ENCODE measurements at places on chromosomes 2 and 18. TPM values are rescaled to one million over a fixed set of nuclear protein-coding genes. Genes with fewer than 3 reads are reported as not detected.

The CMPK2 gene
- 5.6 TPM for total RNA-seq

The RIT2 gene
- total RNA-seq = not detected

The IL36G gene
- total RNA-seq = not detected

The TTR gene
- not detected for total RNA-seq

The SRD5A2 gene
- total RNA-seq = 2.9 TPM

The CYP27C1 gene
- total RNA-seq = 3.2 TPM

- peak; percentile 82 for DNase-seq
- H3K27ac ChIP-seq = no peak overlapping the region
- H3K36me3 ChIP-seq = no peaks in the 10 kb centered on the region
Observed at GRCh38 chr2:3665886-3666612, 8.0 kb downstream of the ALLC start.

GRCh38 chr2:241808721-241809382 is at the start of gene NEU4:
Gene NEU4, plus strand, starts transcription at chr2:241809193. Its CDS starts 5,292 bp downstream, at chr2:241814485.
- no peak within 1 kb of the TSS for H3K4me3 ChIP-seq
- no peak within 1 kb of the TSS for H3K27ac ChIP-seq
- H3K36me3 ChIP-seq = no peaks in the 10 kb centered on the region
- peaks cover 11% of the 10 kb centered on the region for H3K4me1 ChIP-seq

DNA sequence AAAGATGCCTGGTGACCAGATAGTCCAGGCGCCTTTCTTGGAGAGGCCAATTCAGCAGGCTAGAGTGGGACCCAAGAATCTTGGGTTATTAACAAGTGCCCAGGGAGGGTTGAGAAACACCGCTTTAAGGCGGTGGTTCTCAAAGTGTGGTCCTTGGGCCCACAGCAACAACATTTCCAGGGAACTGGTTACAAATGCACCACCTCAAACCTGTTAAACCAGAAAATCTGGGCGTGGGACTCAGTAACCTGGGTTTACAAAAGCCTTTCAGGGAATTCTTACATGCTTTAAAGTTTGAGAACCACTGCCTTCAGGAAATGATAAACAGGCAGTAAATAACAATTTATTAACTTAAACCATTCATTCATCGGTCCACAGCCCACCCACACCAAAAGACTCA is 92.5 kb downstream of the SP3 start:
- no peaks in the 10 kb centered on the region for H3K27me3 ChIP-seq
- no peak overlapping the region for H3K4me3 ChIP-seq
- peak; percentile 34 for DNase-seq
- H3K27ac ChIP-seq = no peak overlapping the region
- H3K4me1 ChIP-seq = peaks cover 19% of the 10 kb centered on the region
- H3K36me3 ChIP-seq = no peaks in the 10 kb centered on the region

DNA sequence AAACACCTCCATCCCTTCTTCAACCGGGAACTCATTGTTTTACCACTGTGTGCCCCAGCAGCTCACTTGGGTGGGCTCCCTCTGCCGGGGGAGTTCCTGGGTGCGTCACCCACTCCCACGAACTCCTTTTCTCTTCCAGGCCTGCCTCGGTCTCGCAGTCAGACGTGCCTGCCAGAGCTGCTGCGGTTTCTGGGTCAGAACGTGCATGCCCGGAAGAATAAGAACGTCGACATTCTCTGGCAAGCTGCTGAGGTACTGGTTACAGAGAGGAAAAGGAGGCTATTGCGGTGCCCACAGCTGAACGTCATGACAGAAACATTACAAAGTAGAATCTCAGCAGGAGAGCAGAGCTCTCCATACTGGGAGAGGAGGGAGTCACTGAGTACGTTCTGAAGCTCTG is 35.6 kb downstream of the COA5 start:
- no peak overlapping the region for H3K27ac ChIP-seq
- H3K4me1 ChIP-seq = no peaks in the 10 kb centered on the region
- no peak for DNase-seq
- H3K4me3 ChIP-seq = no peak overlapping the region
- H3K27me3 ChIP-seq = no peaks in the 10 kb centered on the region
- H3K36me3 ChIP-seq = peaks cover 23% of the 10 kb centered on the region

DNA sequence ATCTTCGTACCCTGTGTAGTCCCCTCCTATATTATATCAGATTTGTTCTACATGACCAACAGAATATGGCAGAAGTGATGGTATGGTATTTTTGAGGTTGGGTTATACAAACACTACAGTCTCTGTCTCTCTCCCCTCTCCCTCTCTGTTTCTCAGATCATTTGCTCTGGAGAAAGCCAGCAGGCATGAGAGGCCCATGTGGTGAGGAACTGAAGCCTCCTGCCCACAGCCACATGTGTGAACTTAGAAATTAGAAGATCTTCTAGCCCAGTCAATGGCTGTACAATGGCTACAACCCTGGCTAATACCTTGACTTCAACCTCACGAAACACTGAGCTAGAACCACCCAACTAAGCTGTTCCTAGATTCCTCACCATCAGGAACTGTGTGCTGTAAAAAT is 250.6 kb downstream of the SMAD2 start:
- H3K4me3 ChIP-seq = no peak overlapping the region
- H3K36me3 ChIP-seq = no peaks in the 10 kb centered on the region
- no peaks in the 10 kb centered on the region for H3K4me1 ChIP-seq

DNA sequence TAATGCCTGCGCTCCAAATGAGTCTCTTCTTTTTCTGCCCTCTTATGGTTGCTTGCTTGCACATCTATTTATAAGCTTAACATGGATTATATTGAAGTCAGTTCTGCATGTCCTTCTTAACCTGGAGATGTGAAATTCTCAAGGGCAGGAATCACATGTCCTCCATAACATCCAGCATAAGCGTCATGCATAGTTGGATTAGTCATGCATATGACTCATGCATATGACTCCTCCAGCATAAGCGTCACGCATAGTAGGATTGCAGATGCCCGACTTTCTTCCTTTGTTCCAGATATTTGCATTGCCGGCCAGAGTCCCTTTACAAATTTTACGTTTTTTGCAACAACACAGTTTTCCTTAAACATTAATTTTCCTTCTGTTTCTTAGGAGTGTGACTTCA is 308.6 kb downstream of the TGIF1 start:
- H3K27ac ChIP-seq = no peak overlapping the region
- H3K27me3 ChIP-seq = no peaks in the 10 kb centered on the region
- no peaks in the 10 kb centered on the region for H3K36me3 ChIP-seq
- DNase-seq = no peak
- H3K4me3 ChIP-seq = no peak overlapping the region
- H3K4me1 ChIP-seq = no peaks in the 10 kb centered on the region

GRCh38 chr18:31088532-31088931 is 13.7 kb downstream of the DSC2 start:
- H3K27me3 ChIP-seq = no peaks in the 10 kb centered on the region
- DNase-seq = no peak
- H3K4me3 ChIP-seq = no peak overlapping the region
- H3K27ac ChIP-seq = no peak overlapping the region
- H3K4me1 ChIP-seq = no peaks in the 10 kb centered on the region
- no peaks in the 10 kb centered on the region for H3K36me3 ChIP-seq

- H3K27me3 ChIP-seq = no peaks in the 10 kb centered on the region
- H3K4me1 ChIP-seq = peaks cover 12% of the 10 kb centered on the region
- H3K27ac ChIP-seq = no peak overlapping the region
- H3K36me3 ChIP-seq = no peaks in the 10 kb centered on the region
- no peak overlapping the region for H3K4me3 ChIP-seq
- DNase-seq = no peak
Observed at GRCh38 chr2:72883356-72883962, 3.7 kb upstream of the SPR start.

DNA sequence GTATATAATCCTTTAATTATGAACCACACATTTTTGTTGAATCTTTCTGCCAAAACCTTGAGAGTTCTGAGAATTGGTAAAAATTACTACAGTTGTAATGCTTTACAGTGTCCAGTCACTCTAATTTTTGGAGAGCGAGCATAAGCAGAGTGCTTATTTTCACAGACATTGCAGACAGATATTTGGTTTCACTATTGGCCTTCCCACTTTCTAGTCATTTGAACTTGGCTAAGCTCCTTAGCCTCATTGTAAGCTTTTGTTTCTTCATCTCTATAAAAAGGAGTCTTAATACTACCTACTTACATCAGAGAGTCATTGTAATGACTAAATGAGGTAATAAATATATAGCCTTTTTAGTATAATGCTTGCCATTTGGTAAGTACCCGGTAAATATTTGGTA is 80.4 kb downstream of the LCLAT1 start:
- no peak overlapping the region for H3K4me3 ChIP-seq
- no peak for DNase-seq
- H3K27me3 ChIP-seq = no peaks in the 10 kb centered on the region

GRCh38 chr18:45910405-45911023 is 56.6 kb downstream of the EPG5 start:
- no peak for DNase-seq
- no peaks in the 10 kb centered on the region for H3K27me3 ChIP-seq
- H3K4me1 ChIP-seq = no peaks in the 10 kb centered on the region
- H3K27ac ChIP-seq = no peak overlapping the region

- no peak overlapping the region for H3K4me3 ChIP-seq
- no peak overlapping the region for H3K27ac ChIP-seq
- no peaks in the 10 kb centered on the region for H3K36me3 ChIP-seq
- no peaks in the 10 kb centered on the region for H3K4me1 ChIP-seq
- DNase-seq = no peak
Observed at GRCh38 chr18:50721451-50722120, 98.2 kb downstream of the MRO start.

GRCh38 chr2:59930430-59930829 is 623.0 kb downstream of the BCL11A start:
- no peaks in the 10 kb centered on the region for H3K4me1 ChIP-seq
- H3K27me3 ChIP-seq = no peaks in the 10 kb centered on the region
- no peaks in the 10 kb centered on the region for H3K36me3 ChIP-seq
- DNase-seq = no peak

DNA sequence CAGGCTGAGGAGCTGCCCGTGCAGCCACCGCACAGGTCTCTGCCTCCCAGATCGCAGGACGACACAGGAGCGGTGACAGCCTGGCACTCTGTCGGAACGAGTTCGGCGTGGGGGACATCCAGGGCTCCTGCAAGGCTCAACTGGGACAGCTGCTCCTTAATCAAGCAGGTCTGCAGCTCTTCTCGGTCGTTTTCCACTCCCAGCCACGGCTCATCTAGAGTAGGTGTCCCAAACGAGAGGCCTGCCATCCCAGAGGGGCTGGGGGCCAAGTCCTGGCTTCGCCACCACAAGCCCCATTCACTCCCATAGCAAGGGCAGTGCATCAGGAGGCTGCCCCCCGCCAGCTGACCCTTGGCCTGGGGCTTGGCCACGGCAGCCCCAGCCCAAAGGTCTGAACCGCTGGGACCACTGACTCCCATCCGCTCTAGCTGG is 22.5 kb downstream of the PASK start:
- H3K27me3 ChIP-seq = no peaks in the 10 kb centered on the region
- H3K36me3 ChIP-seq = no peaks in the 10 kb centered on the region
- no peak overlapping the region for H3K27ac ChIP-seq
- no peak for DNase-seq
- H3K4me1 ChIP-seq = no peaks in the 10 kb centered on the region

GRCh38 chr2:165253178-165253577 is 14.0 kb downstream of the SCN2A start:
- H3K27me3 ChIP-seq = no peaks in the 10 kb centered on the region
- no peaks in the 10 kb centered on the region for H3K36me3 ChIP-seq
- DNase-seq = no peak
- no peak overlapping the region for H3K27ac ChIP-seq
- H3K4me1 ChIP-seq = no peaks in the 10 kb centered on the region

DNA sequence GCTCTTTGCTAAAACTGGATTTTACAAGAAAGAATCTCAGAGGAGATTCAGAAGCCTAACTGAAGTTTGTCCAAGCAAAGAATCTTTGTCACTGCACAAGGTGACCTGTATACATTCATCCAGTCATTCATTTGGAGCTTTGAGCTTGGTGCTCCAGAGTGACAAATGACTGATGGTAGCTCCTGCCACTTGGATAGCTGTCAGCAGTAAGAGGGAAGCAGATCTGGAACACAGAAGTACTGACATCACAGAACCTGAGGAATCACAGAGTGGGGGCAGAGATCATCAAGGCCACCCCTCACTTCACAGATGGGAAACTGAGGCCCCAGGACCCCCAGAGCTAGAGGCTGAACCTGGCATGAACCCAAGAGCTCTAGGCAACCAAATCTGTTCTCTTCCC is 28.8 kb upstream of the IGFBP2 start:
- no peak overlapping the region for H3K27ac ChIP-seq
- DNase-seq = no peak
- no peaks in the 10 kb centered on the region for H3K36me3 ChIP-seq
- no peak overlapping the region for H3K4me3 ChIP-seq
- H3K4me1 ChIP-seq = peaks cover 6% of the 10 kb centered on the region

- H3K27ac ChIP-seq = no peak overlapping the region
- H3K4me3 ChIP-seq = no peak overlapping the region
- DNase-seq = no peak
- H3K36me3 ChIP-seq = no peaks in the 10 kb centered on the region
Observed at GRCh38 chr2:10345813-10346212, 43.1 kb downstream of the HPCAL1 start.
